ENCODE measurements at places on chromosomes 7 and 10.

DNA sequence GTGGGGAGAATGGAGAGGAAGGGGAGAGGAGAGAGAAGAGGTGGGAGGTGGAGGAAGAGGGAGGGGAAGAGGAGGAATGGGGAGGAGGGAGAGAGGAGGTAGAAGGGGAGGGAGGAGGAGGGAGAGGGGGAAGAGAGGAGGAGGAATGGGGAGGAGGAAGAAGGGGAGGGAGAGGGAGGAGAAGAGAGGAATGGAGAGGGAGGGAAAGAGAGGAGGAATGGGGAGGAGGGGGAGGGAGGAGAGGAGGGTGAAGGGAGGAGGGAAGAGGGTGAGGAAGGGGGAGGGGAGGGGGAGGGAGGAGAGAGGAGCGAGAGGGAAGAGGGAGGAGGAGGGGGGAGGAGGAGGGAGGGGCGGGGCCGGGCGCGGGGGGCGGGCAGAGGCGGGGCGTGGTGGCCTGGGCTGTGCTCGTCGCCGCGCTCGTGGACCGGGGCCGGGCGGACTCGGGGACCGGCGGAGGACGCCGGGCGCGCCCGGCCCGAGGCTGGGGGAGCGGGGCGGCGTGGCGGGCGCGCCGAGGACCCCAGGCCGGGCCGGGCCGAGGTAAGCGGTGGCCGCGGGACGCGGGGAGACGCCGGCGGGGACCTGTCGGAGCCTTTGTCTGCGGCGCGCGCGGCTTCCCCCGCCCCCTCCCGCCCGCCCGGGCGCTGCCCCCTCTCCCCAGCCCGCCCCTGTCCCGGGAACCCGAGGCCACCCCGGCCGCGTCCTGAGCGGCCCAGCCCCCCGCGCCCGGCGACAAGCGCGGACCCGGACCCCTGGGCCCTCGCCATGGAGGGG is at the start of gene SLC29A4:
Gene SLC29A4, plus strand, starts transcription at position 401 of the 774 bp plus-strand sequence. CDS start 4,874 bp downstream, outside the sequence.
- no peak for DNase-seq

DNA sequence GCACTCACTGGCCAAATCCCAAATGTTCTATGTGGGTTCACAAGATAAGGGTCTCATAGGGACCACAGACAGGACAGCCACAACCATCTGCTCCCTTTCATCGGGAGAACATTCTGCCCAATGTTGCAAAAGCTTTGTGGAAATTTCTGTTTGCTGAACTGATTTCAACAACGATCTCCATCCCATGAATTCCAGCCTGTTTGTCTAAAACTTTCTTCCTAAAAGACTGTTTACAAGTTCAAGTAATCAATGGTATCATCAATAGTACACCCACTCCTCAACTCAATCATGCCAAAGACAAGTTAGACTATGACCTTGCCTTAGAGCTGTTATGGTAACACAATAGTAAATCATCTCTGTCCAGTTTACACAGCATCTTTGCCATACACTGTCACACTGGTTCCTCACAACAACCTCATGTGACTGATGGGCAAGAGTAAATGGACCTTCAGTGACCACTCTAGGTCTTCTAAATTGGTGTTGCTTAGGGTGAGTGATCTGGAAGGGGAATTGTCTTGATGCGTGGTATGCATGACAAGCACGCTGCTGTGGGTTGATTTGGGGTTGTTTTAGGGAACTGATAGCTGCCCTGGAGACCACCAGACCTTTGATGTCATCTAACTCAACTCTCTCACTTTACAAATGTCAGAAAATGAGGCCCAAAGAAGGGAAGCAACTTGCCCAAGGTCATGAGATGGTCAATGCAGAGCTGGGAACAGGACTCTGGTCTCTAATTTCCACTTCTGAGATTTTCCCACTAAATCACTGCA is 95.1 kb downstream of the PPP1R3C start:
- DNase-seq, result no peak

DNA sequence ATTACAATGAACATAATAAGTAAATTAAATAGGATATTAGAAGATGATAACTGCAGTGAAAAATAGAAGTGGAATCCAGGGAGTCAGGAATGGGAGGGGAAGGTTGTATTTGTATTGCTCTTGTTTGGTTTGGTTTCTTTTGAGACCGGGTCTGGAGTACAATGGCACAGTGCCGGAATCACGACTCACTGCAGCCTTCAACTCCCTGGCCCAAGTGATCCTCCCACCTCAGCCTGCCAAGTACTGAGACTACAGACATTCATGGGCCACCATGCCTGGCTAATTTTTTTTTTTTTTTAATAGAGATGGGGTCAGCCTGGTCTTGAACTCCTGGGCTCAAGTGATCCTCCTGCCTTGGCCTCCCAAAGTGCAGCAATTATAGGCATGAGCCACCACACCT is 59.9 kb upstream of the LRRC4 start:
- no peak for DNase-seq

DNA sequence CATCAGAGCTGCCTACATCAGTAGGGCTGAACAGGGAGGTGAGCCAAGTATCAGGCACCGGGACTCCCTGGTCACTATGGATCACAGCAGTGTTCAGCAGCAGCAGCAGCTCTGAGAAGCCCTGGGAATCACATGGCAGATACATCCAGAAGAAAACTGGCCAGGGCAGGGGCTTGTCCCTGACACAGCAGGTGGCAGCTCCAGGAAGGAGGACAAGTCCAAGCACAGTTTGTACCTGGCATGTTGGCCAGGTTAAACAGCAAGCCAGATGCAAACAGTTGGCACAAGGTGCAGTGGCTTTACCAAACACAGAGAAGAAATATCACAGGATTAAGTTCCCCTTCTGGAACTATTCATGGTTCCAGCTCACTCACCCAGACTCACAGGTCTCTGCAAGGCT is 139.4 kb downstream of the KCNMA1 start:
- no peak for DNase-seq

GRCh38 chr7:118870187-118870586 is 645.7 kb downstream of the ANKRD7 start:
- DNase-seq, result no peak

DNA sequence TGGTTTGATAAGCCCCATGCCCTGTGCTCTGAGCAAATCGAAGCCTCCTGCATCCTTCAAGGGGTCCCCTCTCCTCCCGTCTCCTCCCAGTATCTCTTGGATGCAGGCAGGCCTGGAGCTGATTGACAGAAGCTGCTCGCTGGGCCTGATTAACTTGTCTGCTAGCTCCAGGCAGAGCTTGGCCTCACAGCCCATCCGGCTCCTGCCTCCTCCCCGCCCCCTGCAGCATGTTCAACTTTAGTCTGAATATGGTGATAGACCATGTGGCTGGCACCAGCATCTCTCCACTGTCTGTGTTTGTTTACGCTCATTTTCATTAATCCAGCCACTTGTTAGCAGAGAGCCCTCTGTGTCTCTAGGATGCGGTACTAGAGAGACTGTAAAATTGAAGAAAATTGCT is 432.2 kb downstream of the DPP6 start:
- DNase-seq, result no peak

DNA sequence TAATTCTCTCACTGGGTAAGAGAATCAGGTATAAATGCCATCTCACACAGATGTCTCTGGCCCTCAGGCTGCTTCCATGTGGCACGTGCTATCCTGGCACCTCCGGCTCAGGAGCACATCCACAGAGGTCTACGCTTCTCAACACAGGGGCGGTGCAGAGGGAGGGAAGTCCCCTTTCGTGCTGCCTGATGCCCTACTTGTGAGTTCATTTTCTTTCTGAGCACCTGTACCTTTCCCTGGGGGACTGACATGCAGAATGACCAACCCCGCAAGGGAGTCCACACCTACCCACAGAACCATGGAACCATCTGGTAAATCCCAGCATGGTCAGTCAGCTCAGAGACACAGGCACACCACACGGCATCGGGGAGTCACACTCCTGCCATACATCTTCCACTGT is 99.0 kb upstream of the SAMD8 start:
- DNase-seq, result no peak

- no peak for DNase-seq
Measured at GRCh38 chr10:5291501-5292195, 73.1 kb upstream of the UCN3 start.

- DNase-seq, result no peak
Measured at GRCh38 chr7:127899411-127899810, 131.8 kb downstream of the LRRC4 start.

DNA sequence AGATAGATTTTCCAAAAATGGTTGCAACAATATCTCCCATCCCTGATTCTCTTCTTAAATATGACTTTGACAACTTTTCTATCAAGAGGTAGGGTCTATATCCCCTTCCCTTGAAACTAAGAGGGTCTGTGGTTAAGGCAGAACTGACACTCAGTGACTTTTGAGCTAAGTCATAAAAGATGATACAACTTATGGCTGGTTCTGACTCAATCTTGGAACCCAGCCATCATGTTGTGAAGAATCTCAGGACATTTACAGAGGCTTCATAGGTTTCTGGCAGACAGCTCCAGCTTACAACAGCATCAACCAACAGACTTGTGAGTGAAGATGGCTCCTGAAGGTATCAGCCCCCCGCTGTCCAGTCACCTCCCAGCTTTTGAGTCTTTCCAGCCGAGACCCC is 203.5 kb downstream of the RNLS start:
- DNase-seq, result no peak

DNA sequence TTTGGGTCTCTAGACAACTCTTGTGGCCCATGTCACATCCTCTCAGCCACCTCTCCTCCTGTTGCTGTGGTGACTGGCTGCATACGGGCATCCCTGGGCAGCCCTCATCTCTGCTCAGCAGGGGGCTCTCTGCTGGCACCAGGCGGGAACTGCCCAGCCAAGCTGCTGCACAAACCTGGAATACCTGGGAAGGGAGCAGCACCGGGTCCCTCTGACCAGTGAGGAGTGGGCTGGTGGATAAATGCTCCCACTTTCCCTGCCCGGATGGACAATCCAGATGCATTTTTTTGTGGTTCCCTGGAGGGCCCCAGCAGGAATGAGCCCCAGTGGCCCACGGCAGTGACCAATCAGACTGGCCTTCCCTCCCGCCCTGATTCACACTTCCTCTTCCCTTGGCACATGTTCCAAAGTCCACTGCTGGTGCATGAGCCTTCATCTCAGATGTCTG is 21.9 kb downstream of the GRID1 start:
- no peak for DNase-seq

DNA sequence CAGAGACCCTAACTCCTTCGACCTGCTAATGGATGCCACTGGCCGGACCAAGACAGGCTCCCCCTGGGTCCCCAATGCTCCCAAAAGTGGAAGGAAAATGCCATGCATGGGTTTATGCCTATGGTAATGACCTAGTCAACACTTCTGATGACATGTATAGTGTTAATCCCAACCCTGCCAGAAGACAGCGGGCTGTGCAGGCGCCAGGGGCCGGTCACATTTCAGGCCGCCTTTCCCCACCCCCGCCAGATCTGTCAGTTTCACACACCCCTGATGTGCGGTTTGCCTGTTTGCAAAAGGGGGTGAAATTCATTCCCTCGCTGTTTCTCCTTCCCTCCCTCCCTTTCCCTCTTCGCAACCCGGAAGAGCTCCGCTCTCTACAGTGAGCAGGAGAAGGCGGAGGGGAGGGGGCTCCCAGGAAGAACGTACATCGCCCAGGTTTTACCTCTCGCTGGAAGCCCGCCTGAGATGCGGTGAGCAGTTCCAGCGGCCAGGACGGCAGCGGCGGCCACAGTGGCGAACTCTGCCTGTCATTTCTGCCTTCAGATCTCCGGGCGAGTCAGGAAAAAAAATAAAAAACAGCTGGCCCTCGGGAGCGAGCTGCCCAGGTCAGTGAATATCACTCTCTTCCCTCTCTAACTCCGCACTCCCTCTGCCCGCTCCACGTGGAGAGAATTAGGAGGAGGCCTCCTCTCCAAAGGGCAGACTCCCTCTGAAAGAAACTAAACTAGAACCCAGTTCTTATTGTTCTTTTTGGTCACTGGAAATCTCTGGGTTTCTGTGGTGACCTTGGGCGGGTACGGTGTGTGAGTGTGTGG is 9.4 kb upstream of the GATA3 start:
- no peak for DNase-seq
